GM03348 (cell line): ENCODE measurements at places on chromosomes 13 and 19.

GRCh38 chr19:5063873-5064645, 95.1 kb downstream of the KDM4B start:
- no peak for DNase-seq

- DNase-seq, result no peak
Observed at GRCh38 chr13:31764556-31764955, 25.2 kb downstream of the RXFP2 start.

- peak; percentile 83 for DNase-seq
Observed at GRCh38 chr19:48963371-48964204, 1.5 kb upstream of the FTL start.

DNA sequence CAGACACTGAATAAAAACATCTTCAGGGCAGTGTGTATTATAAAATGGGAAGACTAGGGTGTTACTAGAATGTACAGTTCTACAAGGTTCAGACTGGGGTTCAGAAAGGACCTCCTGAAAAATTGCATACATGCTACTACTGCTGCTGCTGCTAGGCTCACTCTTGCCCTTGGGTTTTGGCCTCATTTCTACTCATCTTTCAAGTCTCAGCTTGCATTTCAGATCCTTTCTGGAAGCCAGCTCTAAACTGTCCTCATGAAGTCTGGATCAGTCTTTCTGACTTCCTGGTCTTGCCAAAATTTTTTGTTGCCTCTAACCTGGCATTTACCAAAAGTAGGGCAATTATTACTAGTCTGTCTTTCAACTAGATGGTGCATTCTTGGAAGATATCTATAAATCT, 393.3 kb downstream of the DIAPH3 start:
- DNase-seq, result no peak

DNA sequence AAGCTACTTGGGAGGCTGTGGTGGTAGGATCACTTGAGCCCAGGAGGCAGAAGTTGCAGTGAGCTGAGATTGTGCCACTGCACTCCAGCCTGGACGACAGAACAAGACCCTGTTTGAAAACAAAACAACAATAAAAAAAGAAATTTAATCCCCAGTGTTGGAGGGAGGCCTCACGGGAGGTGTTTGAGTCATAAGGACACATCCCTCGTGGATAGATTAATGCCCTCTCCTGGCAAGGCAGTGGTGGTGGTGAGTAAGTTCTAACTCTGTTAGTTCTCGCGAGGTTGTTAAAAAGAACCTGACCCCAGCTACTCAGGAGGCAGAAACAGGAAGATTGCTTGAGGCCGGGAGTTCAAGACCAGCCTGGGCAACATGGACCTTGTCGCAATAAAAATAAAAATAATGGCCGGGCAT, 27.6 kb upstream of the SIN3B start:
- DNase-seq, result no peak

GRCh38 chr19:5041913-5042187, 72.9 kb downstream of the KDM4B start:
- no peak for DNase-seq

DNA sequence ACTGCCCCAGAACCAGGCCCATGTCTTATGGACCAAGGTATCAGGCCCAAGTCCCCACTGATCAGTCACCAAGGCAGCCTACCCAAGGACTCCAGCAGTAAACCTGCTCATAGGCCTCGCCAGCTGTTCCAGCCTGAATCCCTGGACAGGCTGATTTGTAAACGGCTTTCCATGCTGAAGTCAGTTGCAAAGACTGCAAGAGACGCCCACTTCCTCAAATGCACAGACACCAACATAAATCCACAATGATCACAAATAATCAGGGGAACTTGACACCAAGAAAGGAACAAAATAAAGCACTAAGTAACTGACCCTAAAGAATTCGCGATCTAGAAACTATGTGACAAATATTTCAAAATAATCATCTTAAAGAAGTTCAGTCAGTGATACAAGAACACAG, 75.2 kb downstream of the RXFP2 start:
- DNase-seq, result no peak

DNA sequence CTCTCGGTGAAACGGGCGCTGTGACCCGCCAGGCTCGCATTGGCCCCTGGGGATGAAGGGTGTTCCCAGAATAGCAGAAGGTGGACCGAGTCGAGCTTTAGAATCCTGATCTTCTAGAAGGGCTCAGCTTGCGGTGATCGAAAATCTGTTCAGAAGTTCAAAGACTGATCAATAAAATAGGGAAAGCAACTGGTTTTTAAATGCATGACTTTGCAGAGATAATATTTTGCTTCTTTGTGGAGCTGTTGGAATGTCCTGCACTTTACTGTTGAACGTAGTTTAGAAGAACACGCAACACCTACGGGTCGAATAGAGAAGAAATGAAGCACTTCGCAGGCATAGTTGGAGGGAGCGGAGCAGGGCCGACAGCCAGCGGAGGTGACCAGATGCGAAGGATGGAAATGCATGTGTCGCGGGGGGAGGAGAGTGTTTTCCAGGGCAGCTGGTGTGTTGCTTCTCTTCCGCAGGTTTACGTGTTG, 766 bp downstream of the CEBPG start:
- DNase-seq, result peak; percentile 32

GRCh38 chr19:28606269-28607032, 606.5 kb downstream of the UQCRFS1 start:
- no peak for DNase-seq

DNA sequence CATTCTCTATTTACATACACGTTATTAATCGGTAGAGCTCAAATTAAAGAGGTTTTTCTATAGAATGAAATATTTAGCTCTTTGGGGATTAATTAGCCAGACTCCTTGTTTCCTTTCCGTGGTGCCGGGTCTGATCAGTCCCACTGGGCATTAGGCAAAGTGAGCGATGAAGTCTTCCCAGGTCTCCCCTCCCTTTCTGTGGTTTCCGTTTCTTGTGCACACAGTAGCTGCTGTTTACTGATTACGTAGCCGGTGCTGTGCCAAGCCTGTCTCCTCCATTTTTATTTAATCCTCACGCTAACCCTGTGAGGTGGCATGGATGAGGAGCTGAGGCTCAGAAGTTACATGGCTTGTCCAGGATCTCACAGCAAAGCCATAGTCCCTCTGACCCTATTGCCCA, 9.0 kb downstream of the SLC25A15 start:
- no peak for DNase-seq

GRCh38 chr13:99812625-99813024, 158.9 kb downstream of the ZIC5 start:
- DNase-seq, result peak; percentile 27

DNA sequence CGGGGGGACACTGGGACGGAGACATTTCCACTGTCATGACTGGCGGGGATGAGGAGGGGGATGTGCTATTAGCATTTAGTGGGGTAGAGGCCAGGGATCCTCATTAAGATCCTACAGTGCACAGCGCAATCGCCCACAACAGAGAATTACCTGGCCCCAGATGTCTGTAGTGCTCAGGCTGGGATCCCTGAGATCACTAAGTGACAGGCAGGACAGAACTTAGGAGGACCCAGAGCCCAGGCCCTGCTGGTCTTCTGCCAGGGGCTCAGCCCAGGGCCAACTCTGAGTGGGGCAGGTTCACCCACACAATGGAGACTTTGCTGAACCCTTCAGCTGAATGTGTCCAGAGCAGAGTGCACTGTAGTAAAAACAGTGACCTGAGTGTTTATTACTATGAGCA, 4.6 kb downstream of the RANBP3 start:
- DNase-seq, result no peak

- DNase-seq, result no peak
Observed at GRCh38 chr13:42381165-42381425, 109.1 kb downstream of the AKAP11 start.

- peak; percentile 79 for DNase-seq
Observed at GRCh38 chr19:47427241-47428176, 8.2 kb upstream of the MEIS3 start.

DNA sequence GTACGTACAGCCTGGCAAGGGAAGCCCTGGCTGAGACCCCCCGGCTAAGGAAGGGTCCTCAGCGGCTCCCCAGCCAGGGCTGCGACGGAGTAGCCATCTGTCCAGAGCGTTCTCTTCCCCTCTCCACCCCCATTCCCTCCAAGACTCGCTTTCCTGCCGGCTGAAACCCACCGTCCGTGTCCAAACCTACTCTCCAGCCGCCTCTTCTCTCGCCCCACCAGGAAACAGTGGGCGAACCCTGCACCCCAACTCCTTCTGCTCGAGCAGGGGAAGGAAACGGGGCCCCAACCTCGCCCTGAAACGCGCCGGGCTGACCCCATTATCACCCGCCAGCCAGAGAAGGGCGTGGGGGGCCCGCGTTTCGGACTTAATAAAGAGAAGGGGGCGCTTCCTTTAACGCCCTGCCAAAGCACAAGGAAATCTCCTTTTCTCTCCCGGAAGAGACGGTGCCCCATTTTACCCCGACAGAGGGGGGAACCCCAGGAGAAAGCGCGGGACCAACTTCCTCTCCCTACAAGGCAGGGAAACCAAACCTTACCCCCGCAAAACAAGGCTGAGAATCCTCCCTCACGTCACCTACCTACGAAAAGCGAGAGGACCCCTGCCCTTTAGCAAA, 2.5 kb downstream of the ZC3H4 start:
- DNase-seq, result no peak

GRCh38 chr19:46384396-46384795, 29.0 kb downstream of the CCDC8 start:
- no peak for DNase-seq

GRCh38 chr13:99331881-99332293, 24.7 kb upstream of the GPR183 start:
- no peak for DNase-seq

DNA sequence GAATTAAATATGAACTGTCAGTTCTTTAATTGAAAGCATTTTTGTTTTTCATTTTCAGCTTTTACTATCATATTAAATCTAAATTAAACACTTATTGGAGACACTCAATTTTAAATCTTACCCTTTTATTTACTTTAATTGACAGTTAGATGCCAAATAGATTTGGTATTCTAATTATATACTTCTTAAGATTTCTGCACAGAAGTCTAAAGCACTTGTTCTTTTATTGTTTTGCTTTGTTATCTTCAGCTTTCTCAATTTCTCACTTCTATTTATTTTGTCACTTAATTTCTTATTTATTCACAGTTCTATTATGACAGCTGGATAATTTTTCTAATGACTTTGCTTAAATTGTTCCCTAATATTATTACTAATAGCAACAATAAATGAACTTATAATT, 1397.3 kb upstream of the MIR17HG start:
- DNase-seq, result no peak

- no peak for DNase-seq
Observed at GRCh38 chr19:30206187-30206586, 166.0 kb upstream of the ZNF536 start.

DNA sequence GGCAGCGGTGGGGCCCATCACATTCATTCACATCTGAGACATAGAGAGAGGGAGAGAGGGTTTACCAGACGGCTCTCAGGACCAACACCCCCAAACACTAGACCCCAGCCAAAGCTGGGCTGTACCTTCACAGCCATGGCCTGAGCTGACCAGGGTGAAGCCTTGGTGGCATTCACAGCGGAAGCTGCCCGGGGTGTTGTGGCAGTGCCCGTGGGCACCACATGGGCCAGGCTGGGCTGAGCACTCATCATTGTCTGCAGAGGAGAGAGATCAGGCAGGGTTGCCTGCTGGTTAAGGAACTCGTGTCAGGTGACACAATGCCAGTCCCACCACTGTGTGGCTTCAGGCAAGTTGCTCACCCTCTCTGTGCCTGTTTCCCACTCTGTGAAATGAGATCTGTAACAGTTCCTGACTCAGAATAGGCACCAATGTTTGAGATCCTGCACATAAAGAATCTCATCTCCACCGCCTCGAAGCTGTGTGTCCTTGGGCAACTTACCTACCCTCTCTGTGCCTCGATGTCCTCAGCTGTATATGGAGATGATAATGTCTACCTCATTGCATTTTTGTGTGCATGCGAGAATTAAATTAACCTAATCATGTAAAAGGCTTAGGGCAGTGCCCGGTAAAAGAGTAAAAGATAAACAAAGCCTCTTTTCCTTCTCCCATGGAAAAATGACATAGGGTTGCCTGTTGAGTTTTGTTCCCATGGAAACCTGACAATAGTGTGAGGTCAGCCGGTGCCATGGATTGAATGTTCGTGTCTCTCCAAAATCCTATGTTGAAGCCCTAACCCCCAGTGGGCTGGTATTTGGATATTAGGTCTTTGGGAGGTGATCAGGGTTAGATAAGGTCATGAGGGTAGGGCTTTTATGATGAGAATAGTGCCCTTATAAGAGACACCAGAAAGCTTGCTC, 22.9 kb downstream of the CCL25 start:
- no peak for DNase-seq

GRCh38 chr13:32282096-32282711, 33.0 kb downstream of the ZAR1L start:
- no peak for DNase-seq

DNA sequence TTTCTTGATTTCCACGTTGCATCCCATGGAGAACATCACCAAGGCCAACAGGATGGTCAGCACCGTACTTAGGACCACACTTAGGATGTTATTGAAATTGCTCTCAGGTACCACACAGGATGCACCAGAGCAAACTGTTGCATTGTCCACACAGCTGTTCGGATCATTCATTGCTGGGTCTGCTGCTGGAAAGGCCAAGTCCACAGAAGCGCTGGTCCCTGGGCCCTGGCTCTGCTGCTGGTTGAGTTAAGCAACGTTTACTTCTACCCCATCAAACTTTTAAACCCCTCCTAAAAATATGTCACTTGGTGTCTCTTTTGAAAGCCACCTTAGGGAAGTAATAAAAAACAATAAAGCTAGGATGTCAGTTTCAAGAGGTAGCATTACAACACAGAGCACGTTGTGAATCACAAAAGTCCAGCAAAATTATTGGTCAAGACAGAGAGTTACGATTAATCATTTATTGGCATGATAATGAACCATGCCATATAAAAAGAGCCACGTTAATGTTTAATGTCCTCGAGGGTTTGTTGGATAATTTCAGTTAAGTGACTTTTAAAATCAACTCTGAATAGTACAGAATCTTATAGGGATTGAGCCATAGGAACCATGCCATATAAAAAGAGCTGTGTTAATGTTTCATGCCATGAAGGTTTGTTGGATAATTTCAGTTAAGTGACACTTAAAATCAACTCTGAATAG, at the start of gene SLC10A2:
Gene SLC10A2 (minus strand): TSS at position 339 of the 702 bp plus-strand sequence. CDS start 168 bp downstream, at position 171.
- DNase-seq, result no peak

GRCh38 chr19:56973713-56974555, 133.4 kb upstream of the PEG3 start:
- no peak for DNase-seq

- DNase-seq, result no peak
Observed at GRCh38 chr19:7933828-7934725, 8.1 kb upstream of the CTXN1 start.

DNA sequence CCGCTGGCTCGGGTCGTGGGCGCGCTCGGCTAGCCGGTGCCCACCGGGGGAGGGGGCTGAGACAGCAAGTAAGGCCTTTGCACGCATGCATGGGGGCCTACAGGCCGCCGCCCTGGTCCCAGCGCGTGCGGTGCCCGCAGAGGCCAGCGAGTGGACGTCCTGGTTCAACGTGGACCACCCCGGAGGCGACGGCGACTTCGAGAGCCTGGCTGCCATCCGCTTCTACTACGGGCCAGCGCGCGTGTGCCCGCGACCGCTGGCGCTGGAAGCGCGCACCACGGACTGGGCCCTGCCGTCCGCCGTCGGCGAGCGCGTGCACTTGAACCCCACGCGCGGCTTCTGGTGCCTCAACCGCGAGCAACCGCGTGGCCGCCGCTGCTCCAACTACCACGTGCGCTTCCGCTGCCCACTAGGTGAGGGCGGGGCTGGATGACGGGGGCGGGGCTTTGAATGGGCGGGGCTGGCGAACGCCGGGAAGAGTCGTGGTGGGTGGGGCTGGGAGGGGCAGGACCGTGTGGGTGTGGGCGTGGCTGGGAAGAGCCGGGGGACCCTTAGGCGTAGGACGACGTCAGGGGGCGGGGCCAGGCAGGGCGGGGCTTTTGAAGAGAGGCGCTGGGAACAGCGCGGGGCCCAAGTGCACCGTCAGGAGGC, 2.1 kb downstream of the CILP2 start:
- DNase-seq, result peak; percentile 85
